ENCODE measurements at places on chromosomes 4 and X. TPM values are rescaled to one million over a fixed set of nuclear protein-coding genes. Genes with fewer than 3 reads are reported as not detected.
A peak's percentile ranks its signal among the peaks of the same experiment; 100 is the strongest.

GRCh38 chrX:141638550-141638949, 49.0 kb downstream of the SPANXA2 start:
- no peak for DNase-seq

DNA sequence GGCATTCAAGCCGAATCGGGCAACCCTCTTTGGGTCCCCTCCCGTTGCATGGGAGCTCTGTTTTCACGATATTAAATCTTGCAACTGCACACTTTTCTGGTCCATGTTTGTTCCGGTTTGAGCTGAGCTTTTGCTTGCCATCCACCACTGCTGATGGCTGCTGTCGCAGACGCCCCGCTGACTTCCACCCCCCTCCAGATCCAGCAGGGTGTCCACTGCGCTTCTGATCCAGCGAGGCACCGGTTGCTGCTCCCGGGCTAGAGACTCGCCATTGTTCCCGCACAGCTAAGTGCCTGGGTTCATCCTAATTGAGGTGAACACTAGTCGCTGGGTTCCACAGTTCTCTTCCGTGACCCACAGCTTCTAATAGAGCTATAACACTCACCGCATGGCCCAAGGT, 13.3 kb downstream of the ACOX3 start:
- no peak for DNase-seq

DNA sequence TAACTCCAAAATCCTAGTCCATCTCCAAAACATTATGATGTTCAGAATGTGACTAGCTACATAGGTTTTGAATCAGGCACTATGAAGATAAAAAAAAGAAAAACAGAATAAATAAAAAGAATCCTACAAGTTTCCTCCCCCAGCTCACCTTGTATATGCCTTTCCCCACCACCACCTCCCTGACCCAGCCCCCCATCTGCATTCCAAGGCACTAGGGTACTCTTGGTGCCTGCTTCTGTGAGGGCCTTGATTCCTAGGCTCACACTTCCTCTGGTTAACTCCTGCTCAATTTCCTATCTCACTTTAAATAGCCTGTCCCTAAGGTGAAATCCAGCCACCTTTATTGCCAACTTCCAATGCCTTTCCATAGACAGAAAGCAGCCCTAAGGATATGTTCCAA, 178.7 kb upstream of the ATOH1 start:
- DNase-seq, result no peak

GRCh38 chrX:7179446-7179845, 31.5 kb upstream of the PUDP start:
- peak; percentile 17 for DNase-seq

DNA sequence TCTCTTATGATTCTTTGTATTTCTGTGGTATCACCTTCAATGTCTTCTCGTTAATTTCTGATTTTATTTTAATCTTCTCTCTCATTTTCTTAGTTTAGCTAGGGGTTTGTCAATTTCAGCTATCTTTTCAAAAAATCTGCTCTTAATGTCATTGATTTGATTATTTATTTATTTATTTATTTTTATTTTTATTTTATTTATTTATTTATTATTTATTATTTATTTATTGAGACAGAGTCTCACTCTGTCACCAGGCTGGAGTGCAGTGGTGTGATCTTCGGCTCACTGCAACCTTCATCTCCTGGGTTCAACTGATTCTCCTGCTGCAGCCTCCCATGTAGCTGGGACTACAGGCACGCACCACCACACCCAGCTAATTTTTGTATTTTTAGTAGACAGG, 194.1 kb downstream of the SCFD2 start:
- DNase-seq, result no peak

DNA sequence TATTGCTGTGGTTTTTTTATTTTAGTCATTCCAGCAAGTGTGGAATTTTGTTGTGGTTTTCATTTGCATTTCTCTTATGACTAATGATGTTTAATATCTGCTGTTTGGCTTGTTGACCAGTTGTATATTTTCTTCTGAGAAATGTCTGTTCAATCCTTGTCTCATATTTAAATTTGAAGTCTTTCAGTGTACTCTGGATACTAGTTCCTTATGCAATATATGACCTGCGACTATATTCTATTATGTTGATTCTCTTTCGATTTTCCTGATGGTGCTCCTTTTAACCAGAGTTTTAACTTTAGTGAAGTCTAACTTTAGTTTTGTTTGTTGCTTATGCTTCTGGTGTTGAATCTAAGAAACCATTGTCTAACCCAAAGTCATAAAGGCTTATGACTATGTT, 1528.0 kb downstream of the TECRL start:
- DNase-seq, result no peak

DNA sequence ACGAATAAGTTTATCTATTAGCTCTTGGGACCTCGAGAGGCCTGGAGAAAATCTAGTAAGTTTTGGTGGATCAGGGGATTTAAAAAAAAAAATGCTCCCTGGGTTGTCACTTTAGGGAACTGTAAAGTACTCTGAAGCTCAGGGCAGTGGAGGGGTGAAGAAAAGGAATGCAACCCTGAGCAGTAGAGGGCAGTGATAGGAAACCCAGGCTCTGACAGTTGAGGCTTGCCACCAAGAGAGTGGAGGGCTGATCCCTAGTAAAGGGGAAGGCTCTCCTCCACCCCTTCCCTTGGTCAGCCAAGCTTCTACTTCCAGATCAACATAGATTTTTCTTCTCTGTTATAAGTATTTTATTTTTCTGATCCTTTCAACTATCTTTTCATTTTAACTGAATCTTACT, 73.1 kb downstream of the FBXO8 start:
- DNase-seq, result no peak

GRCh38 chrX:21658746-21659145, 616 bp upstream of the KLHL34 start:
- no peak for DNase-seq

The FAT1 gene
- total RNA-seq, result 277 TPM

The SMIM10 gene
- total RNA-seq, result 6.4 TPM

The LRCH2 gene
- not detected for total RNA-seq

The HDX gene
- 8.0 TPM for total RNA-seq

The POLN gene
- 1.9 TPM for total RNA-seq

The OSTC gene
- total RNA-seq, result 240 TPM

The CDS1 gene
- 0.17 TPM for total RNA-seq

The CHRDL1 gene
- not detected for total RNA-seq
